SK-N-SH (cell line): ENCODE measurements at places on chromosomes 7 and 10.
A peak's percentile ranks its signal among the peaks of the same experiment; 100 is the strongest.

- peak; percentile 58 for DNase-seq
These were observed 39.0 kb downstream of the TET1 start for GRCh38 chr10:68598978-68599770.

- no peak for DNase-seq
These were observed 177.8 kb downstream of the PTPRN2 start for GRCh38 chr7:158409816-158410330.

DNA sequence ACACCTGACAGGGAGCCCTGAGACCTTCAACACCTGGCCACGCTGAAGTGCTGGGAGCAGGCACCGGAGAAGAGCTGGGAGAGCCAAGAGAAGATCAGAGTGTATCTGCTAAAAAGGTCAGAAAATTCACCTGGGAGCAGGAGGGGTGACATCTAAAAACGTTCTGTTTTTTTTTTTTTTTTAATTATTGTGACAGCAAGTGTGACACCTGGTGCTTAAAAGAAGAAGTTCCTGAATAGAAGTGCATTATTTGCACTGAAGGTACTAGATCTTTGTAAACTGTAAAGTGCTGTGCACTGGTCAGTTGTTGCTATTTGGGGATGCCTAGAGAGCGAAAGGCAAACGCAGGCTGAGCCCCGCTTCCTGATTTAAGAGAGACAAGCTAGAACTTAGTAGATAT, 422.0 kb downstream of the PLXNA4 start:
- DNase-seq = no peak

GRCh38 chr7:78301407-78301806, 502.8 kb downstream of the PHTF2 start:
- DNase-seq = no peak

GRCh38 chr7:156612930-156613329, 27.6 kb upstream of the RNF32 start:
- DNase-seq = no peak

DNA sequence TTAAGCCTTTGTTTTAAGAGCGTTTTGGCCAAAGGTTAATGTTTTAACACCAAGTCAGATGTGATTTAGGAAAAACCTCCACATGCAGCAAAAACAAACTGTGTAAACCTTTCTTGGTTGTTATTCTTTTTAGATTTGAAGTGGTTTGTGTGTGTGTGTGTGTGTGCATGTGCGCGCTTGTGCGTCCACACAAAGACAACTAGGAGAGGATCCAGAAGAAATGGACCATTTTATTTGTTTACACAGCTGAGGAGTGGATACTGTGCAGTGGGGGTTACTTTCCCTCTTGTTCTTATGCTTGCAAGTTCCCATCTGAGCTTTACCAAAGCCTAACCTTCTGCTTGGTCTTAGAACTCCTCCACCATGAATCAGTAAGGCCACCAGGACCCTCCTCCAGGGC, 20.0 kb downstream of the TCF7L2 start:
- no peak for DNase-seq

DNA sequence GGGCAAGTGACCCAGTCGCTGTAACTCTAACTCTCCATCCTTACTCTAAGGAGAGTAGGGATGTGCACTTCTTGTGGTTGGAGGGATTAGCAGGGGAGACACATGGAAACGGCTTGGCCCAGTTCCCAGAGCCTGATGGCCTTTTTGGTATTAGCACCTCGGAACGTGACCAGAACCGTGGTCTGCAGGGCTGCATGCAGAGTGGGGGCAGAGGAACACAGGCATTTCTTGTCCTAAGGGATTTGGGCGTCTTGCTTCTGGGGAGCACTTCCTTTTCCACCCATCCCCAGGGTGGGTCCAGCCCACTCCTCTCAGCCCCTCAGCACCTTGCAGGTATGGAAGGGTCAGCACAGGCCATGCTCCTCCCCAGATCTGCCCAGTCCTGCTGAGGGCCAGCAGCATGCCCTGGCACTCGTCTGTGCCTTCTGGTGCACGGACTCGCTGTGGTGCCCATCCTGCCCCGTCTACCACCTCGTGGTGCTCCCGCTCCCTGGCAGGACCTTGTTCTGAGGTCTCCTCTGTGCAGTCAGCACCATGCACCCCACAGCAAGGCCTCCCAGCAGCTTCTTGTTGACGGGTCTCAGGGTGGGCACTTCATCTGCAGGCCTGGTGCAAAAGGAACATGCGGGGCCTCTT, 109.6 kb downstream of the ACTR3B start:
- DNase-seq = no peak

DNA sequence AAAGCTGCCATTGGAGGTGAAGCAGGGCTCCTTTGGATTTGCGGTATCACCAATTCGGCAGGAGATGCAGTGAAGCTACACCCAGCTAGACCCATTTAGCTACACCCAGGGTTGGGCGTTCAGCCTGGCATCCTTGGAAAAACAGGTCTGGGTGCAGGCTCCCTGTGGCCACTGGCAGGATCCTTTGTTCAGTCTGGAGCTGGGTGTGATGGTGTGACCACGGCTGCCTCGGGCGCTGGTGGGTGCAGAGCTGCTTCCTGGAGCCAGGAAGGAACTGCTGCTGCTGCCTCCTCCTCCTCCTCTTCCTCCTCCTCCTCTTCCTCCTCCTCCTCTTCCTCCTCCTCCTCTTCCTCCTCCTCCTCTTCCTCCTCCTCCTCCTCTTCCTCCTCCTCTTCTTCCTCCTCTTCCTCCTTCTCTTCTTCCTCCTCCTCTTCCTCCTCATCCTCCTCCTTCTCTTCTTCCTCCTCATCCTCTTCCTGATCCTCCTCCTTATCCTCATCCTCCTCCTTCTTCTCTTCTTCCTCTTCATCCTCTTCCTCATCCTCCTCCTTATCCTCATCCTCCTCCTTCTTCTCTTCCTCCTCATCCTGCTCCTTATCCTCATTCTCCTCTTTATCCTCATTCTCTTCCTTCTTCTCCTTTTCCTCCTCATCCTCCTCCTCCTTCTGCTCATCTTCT, 84.0 kb downstream of the GRK5 start:
- no peak for DNase-seq

DNA sequence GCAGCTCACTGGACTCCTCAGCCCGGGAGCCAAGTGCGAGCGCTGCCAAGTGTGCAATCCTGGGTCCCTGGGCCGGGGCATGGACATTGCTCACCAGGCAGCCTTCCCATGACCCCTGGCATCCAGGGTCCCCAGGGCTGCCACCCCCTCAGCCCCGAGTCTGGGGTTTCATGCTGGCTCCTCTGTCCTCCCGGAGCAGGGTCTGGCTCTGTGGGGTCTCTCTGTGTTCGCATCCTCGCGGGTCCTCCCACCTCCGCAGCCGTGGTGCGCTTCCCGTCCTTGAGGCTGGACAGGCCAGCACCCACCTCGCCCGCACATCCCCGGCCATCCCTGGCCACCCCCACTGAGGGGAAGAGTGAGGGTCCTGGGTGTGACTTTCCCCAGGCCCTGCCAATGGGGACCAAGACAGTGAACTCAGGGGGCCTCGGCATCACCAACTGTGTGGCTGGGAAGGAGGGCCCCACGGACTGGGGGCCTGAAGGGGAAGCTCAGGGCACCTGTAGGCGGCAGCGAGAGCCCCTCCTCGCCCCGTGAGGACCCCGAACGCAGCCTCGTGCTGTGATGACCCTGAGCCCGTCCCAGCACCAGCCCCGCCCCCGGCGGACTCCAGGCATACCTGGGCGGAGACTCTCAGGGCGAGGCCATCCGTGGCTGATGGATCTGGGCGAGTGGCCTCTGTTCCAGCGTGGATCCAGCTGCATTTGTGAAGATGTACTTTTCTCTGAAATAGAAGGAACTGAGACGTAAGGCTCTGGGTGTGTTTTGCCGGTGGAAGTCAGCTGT, 50.3 kb upstream of the CFAP46 start:
- DNase-seq = no peak

GRCh38 chr10:131650169-131650705, 250.6 kb upstream of the PPP2R2D start:
- no peak for DNase-seq

DNA sequence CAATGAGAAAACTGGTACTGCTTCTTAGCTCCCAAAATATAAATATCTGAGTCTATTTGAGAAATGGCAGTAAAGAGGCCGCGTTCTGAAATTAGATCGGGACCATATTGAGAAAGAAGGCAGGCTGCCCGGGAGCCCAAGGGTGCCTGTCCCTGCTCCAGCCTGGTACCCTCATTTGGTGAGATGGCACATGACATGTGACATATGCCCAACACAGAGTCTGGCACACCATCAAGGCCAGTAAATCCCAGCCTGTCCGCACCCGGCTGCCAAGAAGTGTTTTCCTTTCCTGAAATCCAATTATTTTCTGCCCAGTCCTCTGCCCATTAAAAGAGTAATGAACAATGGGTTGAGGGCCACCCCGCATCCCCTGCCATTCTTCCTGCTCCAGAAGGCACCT, 66.4 kb downstream of the CDH23 start:
- DNase-seq = no peak

DNA sequence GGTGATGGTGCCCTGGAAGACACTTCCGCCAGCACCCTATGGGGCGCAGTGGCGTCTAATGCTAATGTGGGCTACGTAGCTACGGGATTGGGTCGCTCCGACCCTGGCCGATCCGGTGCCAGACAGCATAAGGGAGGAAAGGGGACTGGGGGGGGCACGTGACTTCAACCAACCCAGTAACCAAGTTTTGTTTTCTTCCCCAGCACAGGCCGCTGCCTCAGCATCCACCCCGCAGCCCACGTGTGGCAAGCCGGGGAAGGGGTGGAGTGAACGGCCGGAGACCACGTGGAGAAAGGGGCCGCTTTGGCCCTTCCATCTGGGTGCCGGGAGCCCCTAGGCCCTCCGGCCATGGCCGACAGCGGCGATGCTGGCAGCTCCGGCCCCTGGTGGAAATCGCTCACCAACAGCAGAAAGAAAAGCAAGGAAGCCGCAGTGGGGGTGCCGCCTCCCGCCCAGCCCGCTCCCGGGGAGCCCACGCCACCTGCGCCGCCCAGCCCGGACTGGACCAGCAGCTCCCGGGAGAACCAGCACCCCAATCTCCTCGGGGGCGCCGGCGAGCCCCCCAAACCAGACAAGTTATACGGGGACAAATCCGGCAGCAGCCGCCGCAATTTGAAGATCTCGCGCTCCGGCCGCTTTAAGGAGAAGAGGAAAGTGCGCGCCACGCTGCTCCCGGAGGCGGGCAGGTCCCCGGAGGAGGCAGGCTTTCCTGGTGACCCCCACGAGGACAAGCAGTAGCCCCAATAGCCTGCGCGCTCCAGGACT, 2.5 kb downstream of the PRR15 start:
- peak; percentile 79 for DNase-seq

DNA sequence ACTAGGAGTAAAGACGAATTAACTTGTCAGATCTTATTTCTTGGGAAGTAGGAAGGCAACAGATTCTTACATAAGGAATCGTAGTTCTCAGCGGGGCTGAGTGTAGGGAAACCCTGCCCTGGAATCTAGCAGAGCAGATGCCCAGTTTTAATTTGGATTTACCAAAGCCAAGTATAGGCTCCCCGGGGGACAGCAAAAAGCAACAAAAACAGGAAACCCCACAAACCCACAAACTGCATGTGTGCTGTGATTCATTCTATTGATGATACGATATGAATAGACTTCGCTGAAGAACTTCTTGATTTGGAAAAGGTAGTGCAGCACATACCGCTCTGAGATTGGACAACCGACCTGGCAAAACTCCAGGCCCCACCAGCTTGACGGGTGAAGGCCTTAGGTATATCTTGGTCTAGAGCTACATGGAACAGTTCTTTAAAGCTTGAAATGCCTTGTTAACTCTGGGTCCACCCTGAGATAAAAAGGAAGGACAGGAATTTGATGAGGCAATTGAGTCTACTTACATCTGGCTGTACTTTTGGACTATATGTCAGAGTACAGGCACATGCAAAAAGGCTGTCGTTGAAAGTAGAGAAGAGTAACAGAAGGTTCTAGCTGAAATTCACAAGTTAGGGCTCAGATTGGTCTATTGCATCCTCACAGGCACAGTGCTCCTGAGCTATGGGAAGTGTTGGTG, 49.1 kb downstream of the STRA8 start:
- DNase-seq = no peak

DNA sequence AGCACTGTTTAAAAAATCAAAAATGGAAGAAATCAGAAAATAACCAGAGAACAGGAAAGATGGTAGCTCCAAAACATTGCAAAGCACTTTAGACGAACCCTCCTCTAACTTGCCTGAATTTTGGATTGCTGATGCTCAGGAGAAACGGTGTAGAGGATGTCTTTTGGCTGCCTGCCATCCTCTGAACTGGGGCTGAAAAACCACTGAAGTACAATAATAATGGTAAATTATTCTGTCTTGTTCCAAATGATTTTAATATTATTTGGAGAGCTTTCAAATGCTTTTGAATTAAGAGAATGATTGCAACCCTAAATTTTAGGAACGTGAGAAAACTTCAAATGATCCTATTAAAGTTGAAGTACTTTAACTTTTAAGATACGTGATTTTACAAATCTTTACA, 167.3 kb upstream of the SLC13A1 start:
- no peak for DNase-seq

DNA sequence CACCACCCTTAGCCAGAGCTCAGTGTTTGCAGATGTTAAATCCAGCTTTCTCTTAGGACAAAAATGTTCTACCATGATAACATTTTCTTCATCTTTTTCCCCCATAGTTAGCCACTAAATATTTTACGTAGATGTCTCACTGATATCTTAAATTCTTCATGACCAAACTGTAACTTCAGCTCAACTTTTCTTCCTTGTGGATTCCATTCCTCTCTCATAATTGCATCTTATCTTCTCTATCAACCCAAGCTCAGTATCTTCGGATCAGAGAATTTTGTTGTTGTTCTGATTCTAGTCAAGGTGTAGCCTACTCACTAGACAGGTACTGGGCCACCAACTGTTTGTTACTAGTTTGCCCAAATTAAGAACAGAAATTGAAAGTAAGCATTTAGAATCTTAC, 60.2 kb downstream of the SHOC2 start:
- DNase-seq = no peak

GRCh38 chr7:136027160-136027559, 50.0 kb upstream of the MTPN start:
- DNase-seq = no peak

DNA sequence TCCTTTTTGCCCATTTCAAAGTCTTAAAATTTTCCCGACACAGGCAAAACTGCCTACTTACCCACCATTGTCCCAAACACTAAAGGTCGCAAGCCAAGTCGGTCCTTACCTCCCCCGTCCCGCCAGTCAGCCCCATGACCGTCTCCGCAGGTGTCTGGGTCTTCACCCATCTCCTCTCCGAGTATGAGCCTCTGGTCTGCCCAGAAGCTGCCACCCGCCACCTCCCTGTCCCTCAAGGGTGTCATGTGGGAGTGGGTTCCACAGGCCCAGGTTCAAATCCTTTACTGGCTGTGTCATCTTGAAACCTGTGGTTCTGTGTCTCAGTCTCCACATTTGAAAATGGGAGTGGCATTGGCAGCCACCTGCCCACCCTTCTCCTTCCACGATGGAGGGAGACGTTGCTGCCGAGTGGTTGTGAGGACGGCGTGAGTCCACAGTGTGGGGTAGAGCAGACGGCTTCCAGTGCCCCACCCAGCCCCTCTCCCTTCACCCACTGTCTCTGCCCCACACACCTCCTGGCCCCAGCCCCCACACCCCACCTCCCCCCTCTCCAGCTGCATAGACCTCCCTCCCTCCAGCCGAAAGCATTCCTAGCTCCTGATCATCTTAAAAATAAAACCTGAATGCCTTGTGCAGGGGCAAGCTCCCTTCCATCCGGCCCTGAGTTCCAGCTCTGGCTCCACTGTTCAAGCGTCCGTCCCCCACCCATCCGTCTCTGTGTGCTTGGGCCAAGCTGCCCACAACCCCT, 35.3 kb downstream of the FOXL3 start:
- DNase-seq = no peak
